ENCODE measurements at places on chromosomes 12 and 14. TPM values are rescaled to one million over a fixed set of nuclear protein-coding genes. Genes with fewer than 3 reads are reported as not detected.
A peak's percentile ranks its signal among the peaks of the same experiment; 100 is the strongest.

- DNase-seq, result no peak
Observed at GRCh38 chr12:18391151-18391550, 129.8 kb downstream of the PIK3C2G start.

Gene NDRG2
- total RNA-seq, result 8.5 TPM

DNA sequence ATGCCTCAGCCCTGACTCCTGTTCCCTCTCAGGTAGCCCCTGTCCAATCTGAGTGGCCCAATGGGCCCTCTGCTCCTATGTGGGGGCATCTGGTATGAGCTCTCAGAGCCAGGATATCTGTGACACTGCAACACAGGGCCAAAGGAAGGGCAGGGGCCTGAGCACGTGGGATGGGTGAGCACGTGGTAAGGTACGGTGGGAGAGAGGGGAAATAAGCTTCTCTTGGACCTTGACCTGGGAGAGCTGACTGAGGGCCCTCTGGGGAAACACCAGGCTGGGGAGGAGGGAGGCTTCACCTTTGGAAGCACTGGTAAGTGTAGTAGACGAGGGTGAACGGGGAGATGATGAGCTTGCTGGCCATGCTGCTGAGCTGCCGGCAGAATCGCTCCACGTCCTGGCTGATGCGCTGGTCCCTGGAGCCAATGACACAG, 6.7 kb downstream of the ABCD4 start:
- no peak for DNase-seq

GRCh38 chr12:51980051-51980808, 26.5 kb upstream of the TAMALIN start:
- DNase-seq, result peak; percentile 75

- DNase-seq, result no peak
Observed at GRCh38 chr12:226401-226800, 12.4 kb upstream of the SLC6A12 start.

DNA sequence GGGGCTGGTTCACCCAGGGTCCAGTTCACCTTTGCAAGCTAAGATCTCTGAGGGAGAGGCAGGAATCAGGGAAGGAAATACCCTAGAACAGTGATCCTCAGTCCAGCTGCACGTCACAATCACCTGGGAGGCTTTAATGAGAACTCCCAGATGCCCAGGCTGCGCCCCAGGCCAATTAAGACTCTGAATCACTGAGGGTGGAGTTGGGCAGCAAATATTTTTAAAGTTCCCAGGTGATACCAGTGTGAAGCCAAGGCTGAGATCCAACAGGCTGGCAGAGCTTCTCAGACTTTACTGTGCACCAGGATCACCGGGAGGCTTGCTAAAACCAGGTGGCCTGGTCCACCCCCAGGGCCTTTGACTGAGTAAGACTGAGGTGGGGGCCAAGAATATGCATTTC, 23.8 kb downstream of the MYL2 start:
- no peak for DNase-seq

- DNase-seq, result no peak
Observed at GRCh38 chr14:24846261-24846660, 203.7 kb downstream of the STXBP6 start.

Gene SMIM41
- not detected for total RNA-seq

GRCh38 chr12:96056646-96057455, 21.5 kb upstream of the LTA4H start:
- no peak for DNase-seq

GRCh38 chr14:65439117-65439516, 26.6 kb downstream of the FUT8 start:
- DNase-seq, result no peak

DNA sequence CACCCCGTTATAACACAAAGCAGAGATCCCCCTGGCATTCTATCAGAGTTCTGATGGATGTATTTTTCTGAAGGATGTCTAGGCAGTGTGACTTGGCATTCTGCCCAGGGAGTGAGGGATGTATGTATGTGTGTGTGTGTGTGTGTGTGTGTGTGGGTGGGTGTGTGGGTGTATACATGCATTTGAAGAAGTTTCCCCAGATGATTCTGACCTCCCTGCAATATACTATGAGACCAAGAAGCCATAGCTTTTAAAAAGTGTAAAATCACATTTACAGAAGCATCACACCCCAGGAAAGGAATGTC, 59.7 kb upstream of the NAP1L1 start:
- DNase-seq, result no peak

- DNase-seq, result peak; percentile 51
Observed at GRCh38 chr14:50667996-50668825, at the start of gene SAV1. TSS of gene SAV1 (minus strand) at chr14:50668306. CDS start at chr14:50667967, 339 bp downstream.

Gene TSPAN19
- total RNA-seq, result not detected

- DNase-seq, result no peak
Observed at GRCh38 chr12:16602412-16602811, 3.5 kb downstream of the LMO3 start.

DNA sequence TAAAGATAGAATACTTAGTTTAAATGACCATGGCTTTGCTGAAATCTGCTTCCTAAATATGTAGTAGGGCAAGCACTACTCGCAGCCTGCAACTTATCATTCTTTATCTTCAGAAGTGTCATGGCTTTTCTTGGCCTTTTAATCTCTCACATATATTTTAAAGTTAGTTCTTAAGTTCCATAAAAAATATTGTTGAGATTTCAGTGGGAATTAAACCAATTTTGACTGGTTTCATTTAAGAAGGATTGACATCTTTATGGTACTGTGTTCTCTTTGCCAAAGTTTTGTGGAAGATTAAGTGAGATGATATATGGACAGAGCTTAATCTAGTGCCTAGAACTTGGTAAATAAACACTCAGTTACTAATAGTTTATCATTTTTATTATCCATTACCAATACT, 56.7 kb downstream of the KIAA0586 start:
- no peak for DNase-seq

DNA sequence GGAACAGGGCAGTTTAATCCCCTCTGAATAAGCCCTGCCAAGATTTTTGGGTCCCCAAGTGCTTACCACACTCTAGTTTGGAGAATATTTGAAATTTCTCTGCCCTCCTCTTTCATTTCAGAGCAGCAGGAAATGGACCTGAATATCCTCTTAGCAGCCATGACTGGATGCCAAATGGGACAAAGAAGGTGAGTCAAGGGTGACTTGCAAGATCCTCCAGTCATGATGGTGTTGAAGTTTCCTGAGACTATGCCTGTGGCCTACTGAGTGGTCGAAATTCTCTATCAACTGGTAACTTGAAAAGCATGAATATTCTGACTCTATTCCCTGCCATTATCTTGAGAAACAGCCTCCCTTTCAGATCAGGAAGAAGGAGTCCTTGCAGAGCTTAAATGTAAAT, 1674.7 kb upstream of the SEL1L start:
- no peak for DNase-seq

Gene MANSC1
- 0.15 TPM for total RNA-seq

Gene BDKRB2
- not detected for total RNA-seq

DNA sequence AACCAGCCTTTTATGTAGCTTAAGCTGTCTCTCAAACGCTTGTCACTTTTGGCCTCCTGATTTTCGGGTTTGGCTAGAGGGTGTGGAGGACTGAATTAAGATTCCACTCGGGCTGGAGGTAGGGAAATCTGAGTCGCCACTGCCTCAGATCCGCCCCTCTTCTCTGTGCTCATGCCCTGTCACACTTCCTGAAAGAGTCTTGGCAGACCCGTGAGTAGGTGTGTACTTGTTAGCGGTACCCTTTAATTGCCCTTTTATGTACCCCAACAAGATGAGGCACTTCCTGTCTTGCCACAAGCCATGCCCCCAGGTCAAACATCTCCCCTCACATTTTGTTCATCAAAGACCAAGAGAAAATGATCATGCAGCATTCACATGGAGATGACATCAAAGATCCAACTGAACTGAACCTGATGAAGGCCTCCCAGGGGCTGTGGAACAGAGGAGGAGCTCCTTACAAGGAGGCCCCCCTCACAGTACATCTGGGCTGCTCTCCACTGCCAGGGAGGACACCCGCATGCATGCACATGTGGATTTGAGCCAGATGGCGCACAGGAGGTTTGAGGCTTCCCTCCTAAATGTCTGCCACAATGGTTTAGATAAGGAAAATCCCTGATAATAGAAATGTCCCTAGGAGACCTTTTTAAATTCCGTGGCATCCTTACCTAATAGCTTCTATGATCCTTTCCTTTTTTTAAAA, 86.5 kb upstream of the CDKN3 start:
- no peak for DNase-seq

DNA sequence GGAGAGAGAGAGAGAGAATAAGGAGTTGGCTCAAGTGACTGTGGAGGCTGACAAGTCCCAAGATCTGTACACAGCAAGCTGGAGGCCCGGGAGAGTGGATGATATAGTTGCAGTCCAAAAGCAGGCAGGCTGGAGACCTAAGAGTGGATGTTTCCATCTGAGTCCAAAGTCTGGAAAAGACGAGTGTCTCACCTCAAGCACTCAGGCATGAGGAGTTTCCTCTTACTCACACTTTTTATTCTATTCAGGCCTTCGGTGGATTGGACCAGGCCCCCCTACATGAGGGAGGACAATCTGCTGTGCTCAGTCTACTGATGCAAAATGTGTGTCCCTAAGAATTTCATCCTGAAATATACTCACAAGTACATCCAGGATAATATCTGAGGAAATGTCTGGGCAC, 484.6 kb downstream of the VRK1 start:
- DNase-seq, result no peak

Gene RAB15
- total RNA-seq, result 1.7 TPM

GRCh38 chr12:56293795-56294194, 6.3 kb downstream of the CS start:
- no peak for DNase-seq

Gene CCDC196
- total RNA-seq, result not detected

Gene ADCY4
- total RNA-seq, result 5.9 TPM

Gene RIPK3
- total RNA-seq, result 38.0 TPM

Gene MYF6
- total RNA-seq, result not detected

DNA sequence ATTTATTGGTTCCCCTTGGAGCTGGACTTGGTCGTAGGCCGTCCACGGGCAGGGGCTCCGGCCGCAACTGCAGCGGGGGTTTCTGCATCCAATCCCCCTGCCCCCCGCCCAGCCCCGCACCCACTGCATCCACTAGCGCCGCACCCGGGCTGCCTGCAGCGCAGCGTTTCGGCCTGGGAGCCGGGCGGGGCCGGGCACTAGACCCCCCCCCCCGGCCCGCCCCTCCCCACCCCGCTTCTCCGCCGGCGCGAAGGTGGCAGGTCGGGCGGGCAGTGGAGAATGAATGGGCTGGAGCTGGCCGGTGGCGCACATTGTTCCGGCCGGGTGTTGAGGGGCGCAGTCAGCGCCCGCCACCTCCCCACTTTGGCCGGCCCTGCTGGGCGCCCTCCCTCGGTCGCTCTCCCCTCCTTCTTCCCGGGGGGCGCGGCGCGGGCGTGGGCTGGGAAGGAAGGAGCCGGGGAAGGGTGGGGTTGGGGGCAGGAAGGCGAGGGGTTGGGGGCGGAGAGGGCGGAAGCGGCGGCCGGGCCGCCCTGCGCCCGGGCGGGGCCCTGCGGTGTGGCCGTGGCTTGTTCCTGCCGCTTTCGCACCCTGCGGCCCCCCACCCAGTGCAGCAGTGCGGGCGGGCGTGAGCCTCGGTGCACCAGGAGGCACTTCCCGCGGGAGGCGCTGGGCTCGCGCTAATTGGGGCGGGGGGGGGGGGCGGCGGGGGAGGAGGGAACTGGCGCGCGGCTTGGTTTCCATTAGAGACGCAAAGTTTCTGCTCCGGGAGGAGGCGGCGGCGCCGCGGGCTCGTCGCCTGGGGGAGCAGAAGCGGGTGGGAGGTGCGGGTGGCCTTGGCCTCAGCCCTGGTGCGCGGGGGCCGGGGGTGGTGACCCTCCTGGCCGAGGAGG, 841 bp downstream of the CALM1 start:
- peak; percentile 85 for DNase-seq

Gene SIVA1
- total RNA-seq, result 96.2 TPM

DNA sequence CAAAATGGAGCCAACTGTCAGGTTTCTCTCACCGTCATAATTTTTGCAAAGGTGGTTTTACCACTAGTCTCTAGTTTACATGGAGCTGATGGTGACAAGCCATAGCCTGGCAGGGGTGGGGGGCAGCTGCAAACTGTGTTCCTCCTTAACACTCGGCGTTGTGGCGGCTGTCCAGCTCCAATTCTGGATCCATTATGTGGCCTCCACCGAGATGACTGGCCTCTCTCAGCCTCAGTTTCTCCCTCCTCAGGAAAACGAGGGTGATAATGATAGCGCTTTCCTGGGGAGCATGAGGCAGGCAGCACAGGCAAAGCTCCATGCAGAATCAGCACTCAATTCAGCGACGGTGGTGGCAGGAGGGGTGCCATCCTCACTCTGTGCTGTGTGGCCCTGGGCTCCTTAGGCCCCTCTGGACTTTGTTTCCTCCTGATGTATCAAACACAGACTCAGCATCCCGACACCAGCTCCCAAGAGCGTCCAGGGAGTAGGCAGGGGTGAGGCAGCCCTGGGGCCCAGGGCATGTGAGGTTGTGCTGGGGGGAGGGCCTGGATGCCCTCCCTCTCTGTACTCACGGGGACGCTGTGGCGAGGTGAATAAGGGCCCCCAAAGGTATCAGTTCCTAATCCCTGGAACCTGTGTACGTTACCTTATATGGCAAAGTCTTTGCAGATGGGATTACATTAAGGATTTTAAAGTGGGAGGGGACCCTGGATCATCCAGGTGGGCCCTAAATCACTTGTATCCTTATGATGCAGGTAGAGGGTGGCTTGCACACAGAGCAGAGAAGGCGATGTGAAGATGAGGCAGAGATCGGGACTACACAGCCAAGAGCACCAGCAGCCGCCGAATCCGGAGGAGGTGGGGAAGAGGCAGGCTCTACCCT, 46.8 kb upstream of the EIF5 start:
- DNase-seq, result no peak

DNA sequence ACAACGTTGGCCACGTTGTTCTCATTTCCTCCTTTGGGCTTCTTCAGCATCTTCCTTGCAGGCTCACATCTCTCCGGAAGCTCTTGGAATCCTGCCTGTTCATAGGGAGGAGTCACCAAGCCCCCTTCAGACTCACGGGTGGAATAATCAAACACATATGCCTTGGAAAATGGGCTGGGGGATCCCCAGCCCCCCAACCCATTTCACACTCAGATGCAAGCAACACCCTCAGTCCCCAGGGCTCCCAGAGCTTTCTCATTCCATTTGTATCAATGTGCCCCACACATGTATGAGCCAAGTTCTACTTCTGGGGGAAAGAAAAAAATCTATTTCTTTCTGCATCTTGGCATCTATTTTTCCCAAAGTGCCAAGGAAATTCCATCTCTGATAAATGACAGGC, 33.1 kb downstream of the WSCD2 start:
- DNase-seq, result no peak

DNA sequence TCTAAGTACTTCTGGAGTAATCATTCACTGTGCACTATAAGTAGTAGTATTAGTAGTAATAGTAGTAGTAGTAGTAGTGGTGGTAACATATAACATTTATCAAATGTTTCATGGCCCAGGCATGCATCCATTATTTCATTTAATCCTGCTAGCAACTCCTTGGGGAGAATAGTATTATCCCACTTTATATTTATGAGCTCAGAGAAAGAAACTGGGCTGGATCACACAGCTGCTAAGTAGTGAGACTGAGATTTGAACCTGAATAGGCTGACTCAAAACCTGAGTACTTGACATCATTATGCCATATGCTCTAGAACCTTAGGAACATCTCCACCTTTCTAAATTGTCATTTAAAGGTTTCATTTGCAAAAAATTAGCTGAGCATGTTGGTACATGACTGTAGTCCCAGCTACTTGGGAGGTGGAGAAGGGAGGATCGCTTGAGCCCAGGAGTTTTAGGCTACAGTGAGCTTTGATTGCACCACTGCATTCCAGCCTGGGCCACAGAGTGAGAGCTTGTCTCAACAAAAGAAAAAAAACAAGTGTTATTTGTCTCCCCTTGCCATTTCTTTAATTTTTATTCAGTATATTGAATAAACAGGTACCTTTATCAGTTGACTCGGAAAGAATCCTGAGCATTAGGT, 11.4 kb upstream of the NID2 start:
- DNase-seq, result no peak

All from activated CD4-positive, alpha-beta memory T cell treated with anti-CD3 and anti-CD28 coated beads, Interleukin-2, amount 10 ng/mL, durations not matched to agents 7 days and 5 days (primary cell).